MG63 (cell line): ENCODE measurements at places on chromosomes 11 and 22. TPM values are rescaled to one million over a fixed set of nuclear protein-coding genes. Genes with fewer than 3 reads are reported as not detected.

The SAA1 gene
- total RNA-seq, result not detected in 2 replicates

The RTN4RL2 gene
- 0.03 and 1.6 TPM in 2 replicates for total RNA-seq

The NLRP14 gene
- 0.12 TPM in 1 of 2 replicates, not detected in the other for total RNA-seq

The BIRC3 gene
- total RNA-seq, result 0.59 and 5.2 TPM in 2 replicates

The RELT gene
- total RNA-seq, result 3.2 and 5.0 TPM in 2 replicates

The FDXACB1 gene
- total RNA-seq, result 2.3 and 2.5 TPM in 2 replicates

The C11orf87 gene
- not detected in 2 replicates for total RNA-seq

The CD3E gene
- not detected in 2 replicates for total RNA-seq

The KDM4E gene
- not detected in 2 replicates for total RNA-seq

The NRIP3 gene
- total RNA-seq, result 11.1 and 12.7 TPM in 2 replicates

The OR51B2 gene
- total RNA-seq, result not detected in 2 replicates

The IGLL1 gene
- total RNA-seq, result not detected in 2 replicates

The TUBA8 gene
- total RNA-seq, result 0.46 and 3.8 TPM in 2 replicates

The SLC25A1 gene
- total RNA-seq, result 44.7 and 55.9 TPM in 2 replicates

The OR52A1 gene
- not detected in 2 replicates for total RNA-seq

The TRPM5 gene
- total RNA-seq, result not detected in 2 replicates

The RFPL1 gene
- not detected in 2 replicates for total RNA-seq

The HSPB2 gene
- total RNA-seq, result 3.8 TPM in 1 of 2 replicates, not detected in the other

The OR5T2 gene
- total RNA-seq, result not detected in 2 replicates

The MRGPRX4 gene
- not detected in 2 replicates for total RNA-seq

The CD6 gene
- total RNA-seq, result not detected in 2 replicates

The TBX10 gene
- total RNA-seq, result not detected in 2 replicates

The MYO7A gene
- not detected in 2 replicates for total RNA-seq

The FLRT1 gene
- 0.25 TPM in 1 of 2 replicates, not detected in the other for total RNA-seq

The TMEM86A gene
- total RNA-seq, result 0.05 and 0.40 TPM in 2 replicates

The SF3B2 gene
- total RNA-seq, result 134 and 174 TPM in 2 replicates

The RIBC2 gene
- 0.56 TPM in 1 of 2 replicates, not detected in the other for total RNA-seq

The PRR33 gene
- not detected in 2 replicates for total RNA-seq

The MMP1 gene
- total RNA-seq, result not detected in 2 replicates

The PLEKHB1 gene
- not detected in 2 replicates for total RNA-seq

The AMOTL1 gene
- total RNA-seq, result 15.1 TPM in 2 replicates

The TSPAN32 gene
- 4.3 and 6.0 TPM in 2 replicates for total RNA-seq

The ROBO4 gene
- total RNA-seq, result 7.4 and 13.7 TPM in 2 replicates

The GPHA2 gene
- total RNA-seq, result not detected in 2 replicates

The KCNQ1OT1 gene
- total RNA-seq, result 0.16 and 0.25 TPM in 2 replicates

The SERPINH1 gene
- 1,157 and 1,275 TPM in 2 replicates for total RNA-seq

The PDE3B gene
- not detected in 2 replicates for total RNA-seq

The ABCG4 gene
- not detected in 2 replicates for total RNA-seq

The SLC5A4 gene
- not detected in 2 replicates for total RNA-seq

The PIH1D2 gene
- total RNA-seq, result 4.9 and 14.6 TPM in 2 replicates

The DDX10 gene
- 12.8 and 18.9 TPM in 2 replicates for total RNA-seq
